ENCODE measurements at places on chromosomes 2 and 18.

DNA sequence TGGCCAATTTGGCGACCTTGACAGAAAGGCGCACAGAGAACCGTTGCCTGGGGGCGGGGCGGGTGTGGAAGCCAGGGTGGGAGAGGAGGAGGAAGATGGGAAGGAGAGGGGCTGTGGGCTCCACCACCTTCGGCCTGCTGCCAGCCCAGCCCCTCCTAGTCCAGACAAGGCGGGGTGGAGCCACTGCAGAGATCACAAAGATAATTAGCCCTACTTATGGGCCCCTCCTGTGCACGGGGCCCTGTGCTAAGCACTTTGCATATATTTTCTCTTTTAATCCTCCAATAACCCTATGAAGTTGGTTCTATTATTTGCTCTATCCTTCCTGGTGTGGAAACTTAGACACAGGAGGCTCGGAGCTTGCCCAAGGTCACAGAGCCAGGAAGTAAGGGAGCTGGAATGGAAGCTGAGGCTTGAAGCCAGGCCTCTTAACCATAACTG, 13.7 kb upstream of the ECEL1 start:
- no peak for DNase-seq

- no peak for DNase-seq
These were observed 1.6 kb upstream of the DNMT3A start for GRCh38 chr2:25343187-25343825.

DNA sequence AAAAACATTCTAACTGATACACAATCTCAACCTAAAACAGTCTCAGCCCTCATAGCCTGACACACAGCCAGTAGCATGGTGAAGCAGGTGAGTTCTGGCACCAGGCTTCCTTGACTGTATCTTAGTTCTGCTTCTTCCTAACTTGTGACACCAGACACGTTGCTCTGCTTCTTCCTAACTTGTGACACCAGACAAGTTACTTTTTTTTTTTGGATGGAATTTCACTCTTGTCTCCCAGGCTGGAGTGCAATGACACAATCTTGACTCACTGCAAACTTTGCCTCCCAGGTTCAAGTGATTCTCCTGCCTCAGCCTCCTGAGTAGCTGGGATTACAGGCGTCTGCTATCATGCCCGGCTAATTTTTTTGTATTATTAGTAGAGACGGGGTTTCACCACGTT, 6.7 kb upstream of the ATG16L1 start:
- no peak for DNase-seq

DNA sequence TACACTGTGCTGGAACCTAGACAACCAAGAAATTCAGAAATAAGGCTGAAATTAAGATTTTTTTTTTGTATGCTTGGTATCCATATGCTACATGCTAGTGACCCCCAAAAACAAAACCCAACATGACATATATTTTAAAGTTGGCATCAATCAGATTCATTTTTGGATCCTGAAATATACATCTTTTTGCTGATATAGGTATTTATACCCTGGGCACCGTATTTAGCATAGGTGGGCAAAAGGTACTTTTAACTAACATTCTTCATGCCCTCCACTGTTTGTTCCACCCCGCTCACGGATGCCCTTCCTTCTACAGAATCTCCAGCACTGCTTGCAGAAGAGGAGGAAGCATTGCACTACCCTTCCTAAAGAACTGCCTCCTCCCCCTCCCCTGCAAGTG, 52.6 kb downstream of the SPOPL start:
- no peak for DNase-seq

DNA sequence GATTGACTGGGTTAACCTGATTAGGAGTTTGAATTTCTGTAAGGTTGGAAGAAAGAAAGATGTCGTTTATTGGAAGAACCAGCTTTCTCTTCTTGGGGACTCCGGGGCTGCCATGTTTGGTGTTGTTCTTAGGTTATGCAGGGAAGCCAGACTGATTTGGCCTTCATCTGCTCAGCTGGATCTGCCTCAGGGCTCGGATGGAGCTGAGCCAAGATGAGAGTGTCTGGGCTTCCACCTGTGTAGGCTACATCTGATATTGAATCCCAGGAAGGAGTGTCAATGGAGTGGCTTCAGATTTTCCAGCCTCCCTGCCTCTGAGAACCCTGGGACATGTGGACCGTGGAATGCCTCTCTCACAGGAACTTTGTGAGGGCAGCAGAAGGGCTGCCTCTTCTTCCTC, 126.1 kb downstream of the WDSUB1 start:
- no peak for DNase-seq

DNA sequence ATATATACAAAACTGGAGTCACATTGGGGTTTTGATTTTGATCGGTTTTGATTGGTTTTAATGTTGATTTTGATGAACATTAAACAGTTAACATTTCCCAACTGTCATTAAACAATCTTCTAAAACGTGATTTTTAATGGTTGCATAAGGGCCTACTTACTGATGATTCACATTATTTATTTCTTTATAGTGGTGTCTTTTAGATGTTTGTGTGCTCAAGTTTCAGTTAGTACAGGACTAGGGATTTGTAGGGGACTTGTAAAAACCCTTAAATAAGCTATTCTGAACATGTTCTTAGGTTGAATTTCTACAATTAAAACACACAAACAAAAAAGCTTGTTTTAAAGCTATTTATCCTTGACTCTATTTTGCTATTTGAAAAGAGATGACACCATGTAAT, 61.6 kb downstream of the TTC21B start:
- no peak for DNase-seq

- DNase-seq, result no peak
These were observed 19.5 kb upstream of the CXXC1 start for GRCh38 chr18:50306944-50307343.

DNA sequence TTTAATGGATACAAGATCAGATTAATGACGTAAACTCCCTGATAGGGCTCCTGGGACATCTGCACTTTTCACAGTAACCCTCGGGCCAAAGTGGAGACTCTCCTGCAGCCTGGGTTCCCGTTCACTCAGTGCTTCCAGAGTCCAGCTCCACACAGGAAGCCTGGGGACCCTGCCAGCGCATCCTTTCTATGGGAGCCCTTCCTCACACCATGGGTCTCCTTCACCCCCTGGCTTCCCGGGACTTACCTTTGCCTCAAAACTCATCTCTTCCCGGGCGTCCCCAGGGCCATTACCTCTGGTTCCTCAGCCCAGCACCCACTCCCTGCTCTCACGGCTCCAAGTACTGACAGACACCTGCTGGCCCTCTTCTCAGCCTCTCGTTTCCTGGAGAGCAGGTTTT, 40.7 kb upstream of the KLF11 start:
- no peak for DNase-seq

DNA sequence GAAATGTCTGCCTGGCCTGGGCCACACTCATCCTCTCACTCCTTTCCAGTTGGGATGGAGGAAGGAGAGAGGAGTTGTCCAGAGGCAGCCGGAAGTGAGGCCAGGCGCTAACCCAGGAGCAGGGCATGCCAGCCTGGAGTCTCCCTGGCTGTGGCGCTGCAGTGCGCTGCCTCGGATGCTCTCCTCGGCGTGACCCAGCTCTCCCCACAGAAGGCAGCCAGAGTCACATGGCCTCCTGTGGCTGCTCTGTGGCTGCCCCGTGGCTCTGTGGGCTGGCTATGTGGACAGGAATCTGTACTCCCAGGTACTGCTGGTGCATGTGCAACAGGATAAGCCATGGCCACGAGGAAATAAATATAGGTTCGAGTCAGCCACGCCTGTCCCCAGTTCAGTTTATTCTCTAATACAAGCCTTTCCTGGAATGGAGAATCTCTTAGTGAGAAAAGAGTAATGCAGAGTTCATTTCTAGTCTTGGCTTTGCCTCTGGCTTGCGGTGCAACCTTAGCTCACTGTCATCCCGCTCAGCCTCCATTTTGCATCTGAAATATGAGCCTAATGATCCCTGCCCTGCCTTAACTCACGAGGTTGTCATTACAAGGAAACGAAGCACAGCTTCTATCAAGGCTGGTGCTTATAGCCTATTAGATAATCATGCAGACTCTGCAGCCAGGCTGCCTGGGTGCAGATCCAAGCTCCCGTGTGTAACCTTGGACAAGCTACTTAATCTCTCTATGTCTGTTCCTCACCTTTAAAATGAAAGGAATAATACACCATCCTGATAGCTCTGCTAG, 106.3 kb downstream of the ANTXR1 start:
- DNase-seq, result no peak

GRCh38 chr18:42412281-42412680, 457.2 kb downstream of the PIK3C3 start:
- no peak for DNase-seq
